NCI-H69 (cell line): ENCODE measurements at places on chromosomes 4 and X.
A peak's percentile ranks its signal among the peaks of the same experiment; 100 is the strongest.

GRCh38 chr4:92970996-92971395, 667.2 kb downstream of the GRID2 start:
- DNase-seq: no peak

DNA sequence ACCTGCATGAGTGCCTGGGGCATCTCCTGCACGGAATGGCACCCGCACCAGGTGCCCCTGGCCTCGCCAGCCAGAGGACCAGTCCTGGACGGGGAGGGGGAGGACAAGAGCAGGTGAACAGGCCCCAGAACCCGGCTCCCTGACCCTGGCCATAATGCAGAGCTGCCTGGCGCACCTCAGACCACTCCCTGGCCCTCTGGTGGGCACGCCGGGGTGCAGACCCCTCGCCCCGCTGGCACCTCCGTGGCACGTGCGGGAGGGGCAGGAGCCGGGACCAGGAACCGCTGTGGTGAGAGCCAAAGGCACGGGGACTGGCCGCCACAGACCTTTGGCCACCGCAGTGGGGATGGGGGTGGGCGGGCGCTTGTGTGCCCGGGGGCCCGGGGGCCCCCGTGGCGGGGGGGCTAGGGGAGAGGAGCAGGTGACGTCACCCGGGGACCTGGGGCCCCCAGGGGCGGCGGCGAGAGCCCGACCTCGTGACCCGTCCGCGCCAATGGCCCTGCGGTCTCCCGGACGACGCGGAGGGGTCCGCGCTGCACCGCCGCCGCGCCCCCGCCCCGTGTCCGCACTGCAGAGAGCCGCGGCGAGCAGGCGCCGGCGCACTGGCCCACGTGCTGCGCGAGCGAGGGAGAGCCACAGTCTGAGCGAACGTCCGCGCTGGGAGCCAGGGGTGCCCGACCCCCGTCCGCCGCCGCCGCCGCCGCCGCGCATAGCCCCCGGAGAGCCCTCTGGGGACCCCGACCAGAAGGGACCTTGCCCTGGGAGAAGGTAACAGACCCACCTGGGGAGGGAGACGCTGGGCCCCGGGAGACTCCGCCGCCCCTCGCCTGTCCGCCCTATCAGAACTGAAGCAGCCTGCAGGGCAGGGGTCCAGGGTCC, at the start of gene PNMA3:
PNMA3 (plus strand) TSS at position 600 of the 879 bp plus-strand sequence. CDS start 586 bp downstream, outside the sequence.
- DNase-seq: no peak

DNA sequence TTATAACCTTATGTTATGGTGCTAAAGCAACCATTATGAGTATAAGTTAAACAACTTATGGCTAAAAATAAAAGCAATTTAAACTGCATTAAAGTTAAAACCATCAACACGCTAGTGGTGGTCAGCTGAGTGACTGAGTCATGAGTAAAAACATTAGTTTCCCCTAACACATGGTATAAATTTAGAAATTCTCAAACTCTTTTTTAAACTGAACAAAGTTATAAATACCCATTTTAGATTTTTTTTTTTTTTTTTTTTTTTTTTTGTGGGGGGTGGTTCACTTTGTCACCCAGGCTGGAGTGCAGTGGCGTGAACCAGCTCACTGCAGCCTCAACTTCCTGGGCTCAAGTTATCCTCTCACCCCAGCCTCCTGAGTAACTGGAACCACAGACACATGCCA, 5.4 kb upstream of the BBS7 start:
- no peak for DNase-seq

GRCh38 chr4:53194727-53195126, 171.1 kb downstream of the SCFD2 start:
- no peak for DNase-seq

DNA sequence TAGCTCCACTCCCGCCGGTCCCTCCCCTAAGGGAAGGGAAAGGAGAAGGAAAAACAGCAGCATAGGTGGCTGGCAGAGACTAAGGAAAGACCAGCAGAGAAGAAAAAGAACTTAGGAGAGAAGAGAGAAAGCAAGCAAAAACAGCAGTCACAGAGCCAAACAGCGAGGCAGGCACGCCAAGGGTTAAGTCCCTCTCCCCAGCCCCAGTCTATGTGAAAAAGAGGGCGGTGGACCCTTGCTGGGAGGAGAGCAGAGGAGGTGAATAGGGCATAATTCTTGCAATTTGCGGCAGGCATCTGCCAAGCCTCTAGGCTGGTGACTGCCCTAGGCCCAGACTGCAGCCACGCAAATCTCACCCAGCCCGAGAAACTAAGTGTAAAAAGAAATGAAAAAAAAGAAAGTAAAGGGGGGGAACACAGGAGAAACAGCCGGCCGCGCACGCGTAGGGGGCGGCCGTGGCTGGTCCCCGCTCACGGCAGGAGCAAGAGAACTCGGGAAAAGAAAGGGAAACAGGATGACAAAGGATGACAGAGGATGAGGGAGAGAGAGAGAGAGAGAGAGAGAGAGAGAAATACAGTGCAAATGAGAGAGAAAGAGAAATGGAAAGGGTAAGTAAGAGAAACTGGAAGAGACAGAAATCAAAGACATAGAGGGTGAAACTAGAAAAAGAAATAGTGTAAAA, 48.6 kb downstream of the MAGEA9 start:
- DNase-seq: peak; percentile 36

GRCh38 chrX:65574356-65574755, 39.8 kb upstream of the LAS1L start:
- DNase-seq: no peak

DNA sequence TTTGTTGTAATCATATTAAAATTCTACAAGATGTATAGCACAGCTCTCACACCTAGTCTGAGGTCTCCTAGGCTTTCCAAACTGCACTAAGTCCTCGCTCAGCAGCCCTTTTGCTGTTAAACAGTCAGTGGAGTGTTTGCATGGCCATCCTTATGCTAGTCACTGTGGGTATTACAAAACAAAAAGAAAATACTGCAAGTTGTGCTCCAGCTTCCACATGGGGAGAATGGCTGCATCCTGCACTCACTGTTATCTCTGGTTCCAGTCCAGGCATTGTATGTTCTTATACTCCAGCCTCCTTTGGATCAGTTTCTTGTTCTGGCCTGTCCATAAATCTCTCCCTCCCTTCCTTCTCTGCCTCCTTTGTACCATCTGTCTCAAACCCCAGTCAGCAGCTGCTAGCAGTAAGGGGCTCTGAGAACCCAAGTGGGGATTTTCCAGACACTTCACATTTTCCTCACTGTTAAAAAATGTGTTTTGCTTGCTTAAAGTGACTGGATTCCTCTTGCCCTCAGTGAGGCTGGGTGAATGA, 38.5 kb upstream of the BMP15 start:
- DNase-seq: no peak

DNA sequence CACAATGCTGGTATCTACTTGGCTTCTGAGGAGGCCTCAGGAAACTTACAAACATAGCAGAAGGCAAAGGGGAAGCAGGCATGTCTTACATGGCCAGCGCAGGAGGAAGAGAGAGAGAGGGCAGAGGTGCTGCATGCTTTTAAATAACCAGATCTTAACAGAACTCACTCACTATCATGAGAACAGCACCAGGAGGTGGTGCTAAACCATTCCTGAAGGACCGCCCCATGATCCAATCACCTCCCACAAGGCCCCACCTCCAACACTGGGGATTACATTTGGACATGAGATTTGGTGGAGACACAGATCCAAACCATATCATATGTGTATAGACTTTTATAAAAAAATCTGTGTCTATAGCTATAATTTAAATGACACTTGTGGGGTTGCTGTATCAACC, 48.6 kb upstream of the ERVMER34-1 start:
- no peak for DNase-seq

DNA sequence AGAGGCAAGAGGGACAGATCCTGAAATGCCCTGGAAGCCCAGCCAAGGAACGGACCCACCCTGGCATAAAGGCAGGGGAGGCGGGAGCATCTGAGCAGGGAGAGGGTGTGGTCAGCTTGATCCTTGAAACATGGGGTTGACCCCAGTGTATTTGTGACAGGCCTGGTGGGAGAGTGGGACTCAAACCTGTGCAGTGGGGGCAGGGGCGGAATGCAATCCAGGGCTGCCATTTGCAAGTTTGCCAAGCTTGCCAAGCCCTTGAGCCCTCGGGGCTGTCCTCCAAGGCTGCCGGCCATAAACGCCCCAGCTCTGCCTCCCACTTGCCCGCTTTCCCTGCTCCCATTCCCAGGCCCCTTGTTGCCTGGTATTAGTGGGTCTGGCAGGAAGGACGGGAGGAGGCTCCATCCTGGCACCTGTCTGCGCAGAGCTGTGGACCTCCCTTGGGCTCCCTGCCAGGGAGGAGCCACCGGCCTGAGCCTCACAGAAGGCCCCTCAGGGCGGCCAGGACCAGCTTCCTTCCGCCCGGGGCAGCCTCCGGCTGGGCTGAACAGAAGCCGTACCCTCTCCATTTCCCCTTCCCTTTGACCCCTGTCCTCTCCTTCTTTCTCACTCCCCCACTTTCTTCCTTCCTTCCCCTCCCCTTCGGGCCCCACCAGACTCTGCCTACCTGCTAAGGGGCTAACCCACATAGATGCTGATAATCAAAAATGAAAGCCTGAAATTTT, 661 bp downstream of the S100P start:
- peak; percentile 16 for DNase-seq

- DNase-seq: no peak
These were observed 11.0 kb downstream of the SOD3 start for GRCh38 chr4:24806206-24806990.

GRCh38 chr4:41887821-41888686, 47.2 kb upstream of the TMEM33 start:
- peak; percentile 16 for DNase-seq

DNA sequence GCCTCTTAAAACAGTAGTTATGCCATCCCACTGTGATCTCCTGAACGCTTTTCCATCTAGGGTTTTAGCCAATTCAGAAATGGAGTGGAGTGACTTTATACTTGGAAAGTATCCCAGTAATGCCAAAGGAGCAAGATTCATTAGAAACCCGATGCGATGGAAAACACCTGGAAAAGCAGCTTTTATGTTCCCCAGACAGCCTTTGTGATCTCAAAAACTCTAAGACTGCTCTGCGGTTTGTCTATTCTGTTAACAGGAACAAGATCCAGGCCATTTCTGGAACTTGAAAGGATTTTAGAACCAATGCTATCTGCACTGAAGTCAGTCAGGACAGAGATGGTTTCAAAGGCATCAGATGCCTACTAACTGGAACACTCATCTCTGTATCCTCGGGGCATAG, 145.1 kb downstream of the APBB2 start:
- DNase-seq: peak; percentile 78

GRCh38 chr4:57187246-57187645, 77.1 kb upstream of the IGFBP7 start:
- DNase-seq: no peak

DNA sequence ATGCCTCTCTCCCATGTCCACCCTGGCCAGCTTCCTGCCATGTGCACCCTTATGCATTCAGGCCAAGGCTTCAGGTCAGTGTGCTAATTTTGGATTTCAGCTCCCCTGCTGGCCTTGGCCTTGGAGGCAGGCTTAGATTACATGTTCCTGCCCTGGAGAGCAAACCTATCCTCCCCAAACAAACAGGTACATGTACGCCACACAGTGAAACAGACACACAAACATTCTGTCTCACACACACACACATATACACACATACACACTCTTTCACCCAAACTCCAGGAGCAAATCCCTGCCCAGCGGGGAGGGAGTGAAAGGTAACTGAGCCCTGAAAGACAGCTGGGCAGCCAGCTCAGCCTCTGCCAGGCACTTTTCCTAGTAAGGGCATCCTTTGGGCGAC, 62.7 kb upstream of the ARHGAP36 start:
- DNase-seq: peak; percentile 7

DNA sequence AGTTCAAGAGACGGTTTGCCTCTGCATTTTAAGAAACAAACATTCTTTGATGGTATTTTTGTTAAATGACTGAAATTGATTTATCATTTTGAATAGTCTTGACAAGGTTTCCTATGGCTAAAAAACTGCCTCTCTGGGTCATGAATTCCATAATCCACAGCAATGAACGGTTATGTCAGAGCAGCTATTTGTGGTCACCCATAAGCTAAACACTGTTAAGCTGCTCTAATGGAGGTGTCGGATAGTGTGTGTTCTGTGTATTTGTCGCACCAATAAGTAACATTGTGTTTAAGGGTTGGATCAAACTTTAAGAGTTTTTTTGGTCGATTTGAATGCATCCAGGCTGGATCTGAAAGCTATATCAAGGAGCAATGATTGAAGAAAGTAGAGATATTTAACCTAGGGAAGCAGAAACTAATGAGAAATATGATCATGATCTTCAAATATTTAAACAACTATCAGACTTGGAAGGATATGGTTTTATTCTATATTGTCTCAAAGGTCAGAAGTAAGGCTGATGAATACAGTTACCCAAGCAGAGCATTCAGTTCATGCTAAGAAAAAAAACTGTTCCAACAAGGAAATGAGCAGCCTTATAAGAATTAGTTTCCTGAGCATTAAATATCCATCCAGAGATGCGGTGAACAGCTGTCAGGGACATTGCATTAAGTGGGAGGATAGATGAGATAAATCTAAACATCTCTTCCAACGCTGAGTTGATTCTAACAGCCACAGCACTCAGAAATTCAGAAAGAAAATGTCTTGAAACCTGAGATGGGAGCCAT, 232.3 kb upstream of the RPS6KA3 start:
- DNase-seq: no peak

DNA sequence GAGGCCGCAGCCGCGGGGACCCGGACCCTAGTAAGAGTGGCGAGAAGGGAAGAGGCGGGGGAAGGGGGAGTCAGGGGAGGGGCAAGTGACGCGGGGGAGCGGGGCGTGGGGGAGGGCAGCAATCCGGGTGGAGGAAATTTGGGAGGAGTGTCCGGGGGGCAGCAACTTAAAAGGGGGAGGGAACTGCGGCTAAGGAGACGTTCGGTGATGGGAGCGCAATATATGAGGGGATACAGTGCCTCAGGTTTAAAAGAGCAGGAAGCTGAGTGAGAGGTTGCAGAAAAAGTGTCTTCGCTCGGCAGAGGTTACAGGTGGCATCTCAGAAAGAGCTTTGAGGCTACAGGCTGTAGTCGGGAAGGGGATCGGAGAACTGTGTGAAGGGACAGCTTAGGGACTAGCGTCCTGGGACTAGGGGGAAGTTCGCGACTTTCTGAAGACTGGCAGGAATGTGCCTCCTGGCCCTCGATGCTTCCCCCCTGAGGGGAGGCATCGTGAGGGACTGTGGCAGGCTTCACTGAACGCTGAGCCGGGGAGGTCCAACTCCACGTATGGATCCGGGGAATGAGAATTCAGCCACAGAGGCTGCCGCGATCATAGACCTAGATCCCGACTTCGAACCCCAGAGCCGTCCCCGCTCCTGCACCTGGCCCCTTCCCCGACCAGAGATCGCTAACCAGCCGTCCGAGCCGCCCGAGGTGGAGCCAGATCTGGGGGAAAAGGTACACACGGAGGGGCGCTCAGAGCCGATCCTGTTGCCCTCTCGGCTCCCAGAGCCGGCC, 519 bp downstream of the FOXO4 start:
- DNase-seq: peak; percentile 78

- peak; percentile 7 for DNase-seq
These were observed 1.1 kb downstream of the OCIAD2 start for GRCh38 chr4:48905363-48906015.

DNA sequence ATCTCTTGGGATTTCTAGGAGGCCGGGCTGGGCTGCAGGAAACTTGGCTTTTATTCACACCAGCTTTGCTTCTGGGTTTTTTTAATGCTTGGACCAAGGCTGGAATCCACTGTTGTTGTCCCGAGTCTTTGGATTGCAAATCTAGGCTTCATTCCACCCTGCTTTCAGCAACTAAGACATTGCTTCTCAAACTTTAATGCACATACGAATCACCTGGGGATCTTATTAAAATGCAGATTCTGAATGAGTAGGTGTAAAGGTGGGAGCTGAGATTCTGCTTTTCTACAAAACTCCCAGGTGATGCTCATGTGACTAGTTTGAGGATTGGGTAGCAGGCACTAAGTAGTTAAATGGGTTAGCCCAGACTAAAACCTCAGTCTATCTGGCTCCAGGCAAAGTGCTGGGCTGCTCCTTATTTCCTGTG, 39.2 kb upstream of the GPC4 start:
- no peak for DNase-seq

- DNase-seq: peak; percentile 29
These were observed 2.4 kb upstream of the RAB40AL start for GRCh38 chrX:102934624-102935023.
